Endothelial cell of umbilical vein (primary cell): ENCODE measurements at places on chromosomes 2 and 18. TPM values are rescaled to one million over a fixed set of nuclear protein-coding genes. Genes with fewer than 3 reads are reported as not detected.
A peak's percentile ranks its signal among the peaks of the same experiment; 100 is the strongest.

ZNF892 gene
- 3.7 and 3.8 TPM in 2 replicates for total RNA-seq

MROH2A gene
- not detected in 2 replicates for total RNA-seq

NRP2 gene
- total RNA-seq, result 149 and 240 TPM in 2 replicates

TUBA3E gene
- not detected in 2 replicates for total RNA-seq

PDE11A gene
- 0.25 and 0.51 TPM in 2 replicates for total RNA-seq

KCNIP3 gene
- total RNA-seq, result 0.21 and 0.62 TPM in 2 replicates

CLEC4F gene
- not detected in 2 replicates for total RNA-seq

ACP1 gene
- total RNA-seq, result 76.2 and 80.2 TPM in 2 replicates

IL18R1 gene
- 3.6 and 4.0 TPM in 2 replicates for total RNA-seq

ZNF24 gene
- total RNA-seq, result 38.6 and 40.2 TPM in 2 replicates

ZNF514 gene
- 9.7 and 11.6 TPM in 2 replicates for total RNA-seq

CARF gene
- total RNA-seq, result 3.2 and 3.7 TPM in 2 replicates

DNA sequence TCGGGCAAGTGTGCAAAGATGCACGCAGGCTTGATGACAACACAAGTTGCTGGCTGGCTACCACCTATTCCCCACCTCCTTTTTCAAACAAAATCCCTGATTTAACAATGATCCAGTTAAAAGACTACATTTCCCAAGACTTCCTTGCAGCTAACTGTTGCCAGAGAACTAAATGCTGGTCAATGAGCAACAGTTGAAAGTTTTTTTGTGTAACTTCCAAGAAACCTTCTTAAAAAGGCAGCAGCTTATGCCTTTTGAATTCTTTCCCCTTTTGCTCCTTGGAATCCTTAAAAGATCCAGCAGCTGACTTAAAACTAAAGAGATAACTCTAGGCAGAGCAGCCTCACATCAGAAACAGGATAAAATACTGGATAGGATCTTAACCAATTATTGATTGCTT, 38.5 kb downstream of the NPHP1 start:
- no peak overlapping the region for H3K4me3 ChIP-seq
- H3K36me3 ChIP-seq, result no peaks in the 10 kb centered on the region
- H3K4me1 ChIP-seq, result peaks cover 10% of the 10 kb centered on the region
- no peak overlapping the region for H3K27ac ChIP-seq
- H3K27me3 ChIP-seq, result no peaks in the 10 kb centered on the region

- peaks cover 17% of the 10 kb centered on the region for H3K4me1 ChIP-seq
- no peaks in the 10 kb centered on the region for H3K27me3 ChIP-seq
- H3K4me3 ChIP-seq, result no peak overlapping the region
- no peak overlapping the region for H3K27ac ChIP-seq
Observed at GRCh38 chr18:75244351-75245313, 34.0 kb downstream of the TSHZ1 start.

- no peak for DNase-seq
- H3K4me3 ChIP-seq, result no peak overlapping the region
- H3K27ac ChIP-seq, result no peak overlapping the region
- no peaks in the 10 kb centered on the region for H3K36me3 ChIP-seq
- H3K4me1 ChIP-seq, result no peaks in the 10 kb centered on the region
Observed at GRCh38 chr18:47391665-47392064, 140.2 kb upstream of the SKOR2 start.

DNA sequence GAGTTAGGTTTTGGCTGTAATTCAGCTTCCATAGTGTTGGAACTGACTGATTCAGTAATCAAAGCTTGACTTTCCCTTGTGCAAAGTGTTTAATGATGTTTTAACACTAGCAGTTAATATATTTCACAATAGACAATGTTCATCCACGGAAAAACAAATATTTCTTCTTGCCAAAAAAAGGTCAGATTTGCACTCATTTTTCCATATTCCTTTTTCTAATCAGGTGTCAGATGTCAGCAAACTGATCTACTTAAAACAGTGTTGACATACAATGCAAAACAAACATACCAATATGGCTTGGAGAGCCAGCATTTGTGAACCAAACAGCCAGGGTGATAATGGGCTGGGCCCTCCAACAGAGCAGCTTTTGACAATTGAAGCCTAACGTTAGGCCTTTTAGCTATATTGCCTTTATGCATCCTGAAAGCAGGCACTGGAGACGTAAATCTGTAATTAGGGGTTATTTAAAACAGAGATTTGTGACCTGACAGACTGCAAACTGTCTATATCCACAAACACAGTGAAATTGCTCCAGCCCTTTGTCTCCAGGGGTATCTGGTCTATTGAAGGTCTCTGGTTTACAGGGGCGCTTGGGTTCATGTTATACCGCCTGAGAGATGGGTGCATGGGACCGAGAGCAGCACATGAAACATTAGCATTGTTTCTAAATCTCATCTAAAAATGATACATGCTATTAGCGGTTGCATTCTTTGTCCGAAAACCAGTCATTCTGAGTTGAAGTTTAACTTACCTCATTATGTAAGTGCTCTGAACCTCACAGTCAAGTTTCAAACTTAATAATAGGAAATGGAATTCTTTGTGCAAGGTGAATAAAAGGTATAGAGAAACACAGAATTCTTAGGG, 7.1 kb upstream of the CDCA7 start:
- H3K4me1 ChIP-seq, result no peaks in the 10 kb centered on the region
- peaks cover 3% of the 10 kb centered on the region for H3K27me3 ChIP-seq
- no peaks in the 10 kb centered on the region for H3K36me3 ChIP-seq
- no peak for DNase-seq
- no peak overlapping the region for H3K27ac ChIP-seq

GRCh38 chr18:59606193-59607077, 90.8 kb downstream of the CCBE1 start:
- no peaks in the 10 kb centered on the region for H3K27me3 ChIP-seq
- no peak for DNase-seq
- H3K4me1 ChIP-seq, result no peaks in the 10 kb centered on the region
- no peak overlapping the region for H3K27ac ChIP-seq

DNA sequence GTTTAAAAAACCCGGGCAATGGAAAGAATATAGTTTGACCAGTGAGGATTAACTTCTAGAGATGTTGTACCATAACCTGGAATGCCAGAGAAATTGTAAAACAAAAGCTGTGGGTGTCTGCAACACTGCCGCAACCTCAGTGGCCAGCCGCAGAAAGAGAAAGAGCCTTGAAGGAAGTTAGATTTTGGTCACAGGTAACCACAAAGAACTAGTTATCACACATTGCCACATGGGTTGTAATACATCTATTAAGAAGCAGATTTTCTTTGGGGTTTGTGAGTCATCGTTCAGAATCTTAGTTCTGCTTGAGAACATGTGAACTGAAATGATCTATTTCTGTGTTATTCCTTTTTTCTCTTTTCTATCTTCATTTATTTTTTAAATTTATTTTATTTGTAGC, 222.9 kb upstream of the AGAP1 start:
- H3K27ac ChIP-seq, result no peak overlapping the region
- H3K27me3 ChIP-seq, result no peaks in the 10 kb centered on the region
- DNase-seq, result no peak
- no peaks in the 10 kb centered on the region for H3K36me3 ChIP-seq
- H3K4me1 ChIP-seq, result peaks cover 22% of the 10 kb centered on the region

DNA sequence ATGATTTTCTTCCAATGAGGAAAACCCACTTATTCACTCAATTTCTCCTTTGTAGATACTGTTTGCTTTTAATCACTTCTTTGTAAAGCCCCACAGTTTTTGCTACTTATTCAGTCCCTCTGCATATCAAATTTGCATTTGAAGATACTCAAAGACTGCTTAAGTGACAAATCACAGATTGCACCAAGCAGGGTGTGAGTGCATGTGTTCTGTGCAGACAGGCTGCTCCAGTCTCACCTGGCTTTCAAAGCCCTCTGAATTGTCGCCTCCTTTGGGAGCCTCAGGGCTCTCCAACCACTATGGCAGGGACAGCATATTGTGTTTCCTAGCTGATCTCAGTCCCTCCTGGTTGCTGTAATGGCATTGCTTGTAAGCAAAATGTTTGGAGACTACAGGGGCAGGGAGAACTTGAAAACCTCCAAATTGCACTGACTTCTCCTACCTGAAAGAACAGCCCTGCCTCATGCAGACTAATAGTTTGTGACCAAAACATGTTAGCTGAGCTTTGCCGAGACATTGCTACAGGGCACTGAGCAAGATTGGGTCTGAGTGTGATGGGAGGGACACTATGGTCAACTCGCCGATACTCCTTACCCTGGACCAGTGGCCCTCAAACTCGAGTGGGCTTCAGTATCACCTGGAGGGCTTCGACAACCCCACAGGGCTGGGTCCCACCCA, 96.8 kb downstream of the POLE4 start:
- no peaks in the 10 kb centered on the region for H3K27me3 ChIP-seq
- no peaks in the 10 kb centered on the region for H3K4me1 ChIP-seq
- no peak overlapping the region for H3K27ac ChIP-seq
- no peak for DNase-seq
- no peak overlapping the region for H3K4me3 ChIP-seq
- no peaks in the 10 kb centered on the region for H3K36me3 ChIP-seq

- H3K4me1 ChIP-seq, result peaks cover 7% of the 10 kb centered on the region
- DNase-seq, result no peak
- H3K27me3 ChIP-seq, result no peaks in the 10 kb centered on the region
- H3K27ac ChIP-seq, result no peak overlapping the region
- H3K36me3 ChIP-seq, result peaks cover 3% of the 10 kb centered on the region
- H3K4me3 ChIP-seq, result no peak overlapping the region
Observed at GRCh38 chr18:79529296-79529695, 133.6 kb downstream of the NFATC1 start.

- no peak for DNase-seq
- H3K27ac ChIP-seq, result no peak overlapping the region
- H3K27me3 ChIP-seq, result no peaks in the 10 kb centered on the region
- H3K4me3 ChIP-seq, result no peak overlapping the region
Observed at GRCh38 chr18:74276609-74277008, 15.2 kb downstream of the CYB5A start.

- H3K36me3 ChIP-seq, result no peaks in the 10 kb centered on the region
- H3K4me1 ChIP-seq, result peaks cover 11% of the 10 kb centered on the region
- H3K4me3 ChIP-seq, result no peak overlapping the region
- peak; percentile 53 for DNase-seq
- H3K27me3 ChIP-seq, result no peaks in the 10 kb centered on the region
Observed at GRCh38 chr18:21575656-21576055, 24.8 kb downstream of the ESCO1 start.

DNA sequence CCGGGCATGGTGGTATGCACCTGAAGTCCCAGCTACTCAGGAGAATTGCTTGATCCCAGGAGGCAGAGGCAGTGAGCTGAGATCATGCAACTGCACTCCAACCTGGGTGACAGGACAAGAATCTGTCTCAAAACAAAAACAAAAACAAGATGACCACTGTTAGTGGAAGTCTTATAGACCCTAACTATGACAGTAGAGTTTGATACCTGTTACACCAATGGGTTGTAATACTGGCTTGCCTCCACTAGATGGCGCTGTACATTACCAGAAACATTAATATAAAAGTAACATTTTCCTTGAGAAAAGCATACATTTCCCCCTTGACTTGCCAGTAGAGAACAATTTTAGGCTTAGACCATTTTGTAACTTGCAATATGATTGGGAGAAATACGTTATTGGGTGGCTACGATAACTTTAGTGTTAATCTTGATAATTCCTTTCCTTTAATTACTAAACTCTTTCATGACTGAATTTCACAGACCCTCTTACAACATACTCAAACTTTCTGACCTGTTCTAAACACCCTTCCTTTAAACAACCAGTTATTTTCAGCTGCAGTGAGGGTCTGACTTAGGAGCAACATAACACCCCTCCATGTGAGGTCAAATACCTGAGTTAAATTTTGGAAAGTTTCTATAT, 19.5 kb downstream of the SLC25A52 start:
- no peaks in the 10 kb centered on the region for H3K4me1 ChIP-seq
- no peaks in the 10 kb centered on the region for H3K36me3 ChIP-seq
- H3K27me3 ChIP-seq, result no peaks in the 10 kb centered on the region
- no peak overlapping the region for H3K27ac ChIP-seq

GRCh38 chr2:124530203-124530602, 505.1 kb downstream of the CNTNAP5 start:
- no peaks in the 10 kb centered on the region for H3K27me3 ChIP-seq
- H3K4me3 ChIP-seq, result no peak overlapping the region
- no peaks in the 10 kb centered on the region for H3K36me3 ChIP-seq
- no peak overlapping the region for H3K27ac ChIP-seq

DNA sequence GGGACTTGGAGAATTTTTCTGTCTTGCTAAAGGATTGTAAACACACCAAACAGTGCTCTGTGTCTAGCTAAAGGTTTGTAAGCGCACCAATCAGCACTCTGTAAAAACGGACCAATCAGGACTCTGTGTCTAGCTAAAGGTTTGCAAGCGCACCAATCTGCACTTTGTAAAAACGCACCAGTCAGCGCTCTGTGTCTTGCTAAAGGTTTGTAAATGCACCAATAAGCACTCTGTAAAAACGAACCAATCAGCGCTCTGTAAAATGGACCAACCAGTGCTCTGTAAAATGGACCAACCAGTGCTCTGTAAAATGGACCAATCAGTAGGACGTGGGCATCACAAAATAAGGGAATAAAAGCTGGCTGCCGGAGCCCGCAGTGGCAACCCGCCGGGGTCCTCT, 16.5 kb downstream of the ABI2 start:
- no peak overlapping the region for H3K27ac ChIP-seq
- no peaks in the 10 kb centered on the region for H3K27me3 ChIP-seq
- peaks cover 23% of the 10 kb centered on the region for H3K4me1 ChIP-seq
- H3K36me3 ChIP-seq, result no peaks in the 10 kb centered on the region
- no peak for DNase-seq

GRCh38 chr2:177275040-177275742, 10.7 kb upstream of the NFE2L2 start:
- H3K27ac ChIP-seq, result no peak overlapping the region
- peak; percentile 86 for DNase-seq
- H3K36me3 ChIP-seq, result no peaks in the 10 kb centered on the region
- no peaks in the 10 kb centered on the region for H3K27me3 ChIP-seq

GRCh38 chr2:70248181-70248847, at the start of gene TIA1:
TIA1 (minus strand) TSS chr2:70248628; CDS start chr2:70248430, 198 bp downstream.
- peak within 1 kb of the TSS; percentile 82 for H3K27ac ChIP-seq
- H3K4me1 ChIP-seq, result peaks cover 23% of the 10 kb centered on the region
- no peaks in the 10 kb centered on the region for H3K36me3 ChIP-seq
- peak; percentile 99 for DNase-seq
- peak within 1 kb of the TSS; percentile 75 for H3K4me3 ChIP-seq

- H3K27ac ChIP-seq, result no peak overlapping the region
- H3K27me3 ChIP-seq, result no peaks in the 10 kb centered on the region
- no peaks in the 10 kb centered on the region for H3K4me1 ChIP-seq
- no peak overlapping the region for H3K4me3 ChIP-seq
- H3K36me3 ChIP-seq, result no peaks in the 10 kb centered on the region
Observed at GRCh38 chr2:58798676-58799208, 557.6 kb upstream of the FANCL start.

DNA sequence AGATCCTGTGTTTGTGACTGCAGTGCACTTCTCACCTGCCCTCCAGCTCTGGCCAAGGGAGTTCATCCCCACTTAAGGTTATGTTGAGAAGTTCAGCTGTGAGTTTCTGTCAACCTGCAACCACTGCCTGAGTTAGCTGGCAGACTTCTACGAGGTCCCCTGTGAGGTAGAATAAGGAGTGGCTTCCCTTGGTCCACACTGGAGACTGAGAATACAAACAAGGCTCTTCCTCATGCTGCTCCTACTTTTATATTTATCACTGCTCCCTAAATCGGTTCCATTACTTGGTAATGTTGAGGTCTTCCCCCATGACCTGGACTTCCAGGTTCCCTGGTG, 353.2 kb upstream of the CWC22 start:
- H3K36me3 ChIP-seq, result no peaks in the 10 kb centered on the region
- H3K27ac ChIP-seq, result no peak overlapping the region
- DNase-seq, result no peak
- H3K4me1 ChIP-seq, result no peaks in the 10 kb centered on the region
- H3K27me3 ChIP-seq, result no peaks in the 10 kb centered on the region
- no peak overlapping the region for H3K4me3 ChIP-seq
